ENCODE measurements at places on chromosomes 3 and 15.

- DNase-seq, result no peak
Measured at GRCh38 chr15:59553879-59554735, 57.5 kb upstream of the GCNT3 start.

DNA sequence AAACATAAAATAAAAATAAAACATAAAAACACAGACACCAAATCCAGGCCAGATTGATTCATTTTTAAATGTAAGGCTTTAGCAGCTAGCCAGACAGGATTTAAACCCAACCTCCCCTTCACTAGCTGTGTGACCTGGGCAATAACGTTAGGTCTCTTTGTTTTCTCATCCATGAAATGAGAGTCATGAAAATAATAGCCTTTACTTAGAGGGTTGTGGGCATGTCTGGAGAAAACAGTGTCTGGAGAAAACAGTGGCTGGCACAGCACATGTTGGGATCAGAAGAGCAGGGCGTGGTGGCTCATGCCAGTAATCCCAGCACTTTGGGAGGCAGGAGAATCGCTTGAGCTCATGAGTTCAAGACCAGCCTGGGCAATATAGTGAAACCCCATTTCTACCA lies 1.9 kb upstream of the DPPA4 start:
- DNase-seq, result no peak

GRCh38 chr15:65211482-65211982 lies 259 bp upstream of the CILP start:
- no peak for DNase-seq

DNA sequence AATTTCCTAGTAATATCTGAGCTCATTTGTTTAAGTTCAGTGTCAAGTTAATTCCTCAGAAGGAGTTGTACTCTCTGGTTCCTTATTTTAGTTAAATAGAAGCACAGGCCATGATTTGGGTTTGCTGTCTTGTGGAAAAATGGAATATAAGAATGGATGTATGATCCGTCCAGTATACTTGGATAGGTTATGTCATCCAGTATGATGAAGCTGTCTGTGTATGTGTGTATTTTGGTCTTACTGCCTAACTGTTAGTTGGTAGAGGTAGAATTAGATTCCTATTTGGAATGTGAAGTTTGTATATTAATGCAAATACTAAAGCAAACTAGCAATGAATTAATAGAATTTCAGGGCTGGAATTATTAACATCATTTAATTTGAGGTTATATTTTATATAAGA lies 7.9 kb downstream of the KBTBD8 start:
- DNase-seq, result no peak

DNA sequence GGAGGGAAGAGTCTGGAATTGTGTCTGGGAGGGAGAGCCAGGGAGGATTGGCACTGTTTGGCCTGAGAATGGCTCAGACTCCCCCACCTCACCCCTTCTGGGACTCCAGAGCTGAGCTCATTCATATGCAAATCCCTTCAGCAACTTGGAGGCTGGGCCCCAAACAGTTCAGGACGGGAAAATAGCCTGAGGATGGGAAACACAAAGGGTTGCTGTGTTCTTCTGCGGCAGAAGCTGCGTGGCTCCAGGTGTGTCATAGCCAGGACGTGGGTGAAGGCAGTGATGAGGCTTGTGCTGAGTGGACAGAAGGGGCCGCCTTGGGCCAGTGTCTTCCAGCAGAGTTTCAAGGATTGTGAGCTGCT lies 16.6 kb downstream of the MASP1 start:
- DNase-seq, result no peak

DNA sequence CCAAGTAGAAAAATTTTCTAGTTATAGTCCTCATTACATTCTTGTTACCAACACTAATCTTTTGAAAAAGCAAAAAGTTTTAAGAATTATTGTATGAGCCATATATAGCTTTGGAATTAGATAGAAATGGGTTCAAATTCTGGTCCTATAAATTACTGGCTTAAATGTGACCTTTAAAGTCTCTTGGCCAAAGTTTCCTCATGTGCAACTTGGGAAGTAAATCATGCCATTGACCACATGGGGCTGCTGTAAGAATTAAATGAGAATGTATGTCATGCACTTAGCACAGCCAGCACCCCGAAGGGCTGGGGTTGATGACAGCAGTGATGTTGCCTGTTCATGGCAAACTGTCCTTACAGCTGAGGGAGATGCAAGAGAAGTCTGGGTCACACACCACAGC lies 108.3 kb downstream of the TOP2B start:
- no peak for DNase-seq

DNA sequence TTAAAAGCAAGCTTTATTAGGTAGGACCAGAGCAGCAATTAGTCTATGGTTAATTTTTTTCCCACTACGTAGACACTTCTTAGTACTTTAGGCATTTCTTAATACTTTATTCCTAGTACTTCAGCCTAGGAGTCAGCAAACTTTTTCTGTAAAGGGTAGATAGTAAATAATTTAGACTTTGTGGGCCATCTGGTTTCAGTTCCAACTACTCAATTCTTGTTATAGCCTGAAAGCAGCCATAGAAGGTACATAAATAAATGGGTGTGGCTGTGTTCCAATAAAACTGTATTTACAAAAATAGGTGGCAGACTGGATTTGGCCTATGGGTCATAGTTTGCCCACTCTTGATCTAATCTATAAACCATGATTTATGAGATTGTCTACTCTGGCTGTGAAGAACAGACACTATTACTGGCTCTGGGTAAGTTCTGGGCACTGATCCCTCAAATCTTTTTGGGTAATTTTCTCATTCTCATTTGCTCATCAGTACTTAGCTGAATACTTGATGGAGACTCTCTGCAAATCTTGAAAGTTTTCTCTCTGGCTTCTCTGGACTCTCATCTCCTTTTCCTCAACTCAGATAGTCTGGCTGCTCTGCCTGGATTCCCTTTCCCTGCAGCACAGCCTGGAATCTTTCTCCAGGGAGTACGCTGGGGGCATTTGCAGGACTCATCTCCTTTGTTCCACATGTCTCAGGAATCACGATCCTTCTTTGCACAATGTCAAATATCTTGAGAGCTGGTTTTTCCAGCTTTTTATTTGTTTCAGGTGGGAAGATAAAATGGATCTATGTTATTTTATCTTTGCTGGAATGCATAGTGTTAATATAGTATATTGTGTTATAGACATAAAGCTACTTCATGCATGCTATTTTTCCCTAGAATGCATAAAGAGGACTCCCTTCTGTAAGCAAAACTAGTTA lies 524.8 kb upstream of the TBL1XR1 start:
- DNase-seq, result no peak

- DNase-seq, result no peak
Measured at GRCh38 chr15:83380682-83381081, 66.5 kb upstream of the SH3GL3 start.

DNA sequence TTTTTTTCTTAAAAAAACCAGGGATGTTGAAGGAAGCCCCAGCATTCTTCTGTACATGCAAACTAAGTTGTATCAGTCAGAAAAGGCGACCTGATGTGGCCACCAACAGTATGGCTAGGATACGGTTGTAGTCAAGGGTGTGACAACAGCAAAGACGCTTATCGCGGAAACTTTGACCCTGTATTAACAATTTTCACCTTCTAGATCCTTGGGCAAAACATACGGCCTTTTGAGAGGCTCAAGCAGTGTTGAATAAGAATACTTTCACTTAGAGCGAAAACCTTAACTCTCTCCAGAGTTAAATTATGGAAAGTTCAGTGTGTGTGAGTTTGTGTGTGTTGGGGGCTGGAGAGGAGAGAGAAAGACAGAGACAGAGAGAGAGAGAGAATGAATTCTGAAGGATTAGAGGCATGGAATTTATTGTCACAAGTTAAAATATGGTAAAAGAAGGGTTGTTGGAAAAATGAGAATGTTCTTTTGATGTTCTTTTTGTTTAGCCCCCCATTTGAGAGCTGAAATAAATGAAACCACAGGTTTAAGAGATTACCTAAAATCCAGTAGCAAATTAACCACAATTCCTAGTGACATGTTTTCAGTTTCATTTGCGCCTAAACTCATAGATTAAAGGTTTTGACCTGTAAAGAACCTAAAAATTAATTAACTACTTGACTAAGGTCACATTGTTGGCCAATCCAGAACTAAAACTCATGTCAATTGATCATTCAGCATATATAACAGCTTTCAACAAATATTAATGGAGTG lies 9.2 kb downstream of the ALCAM start:
- no peak for DNase-seq

- DNase-seq, result no peak
Measured at GRCh38 chr3:113140876-113141275, 70.5 kb upstream of the BOC start.

GRCh38 chr3:134359121-134360010 lies 14.9 kb downstream of the AMOTL2 start:
- no peak for DNase-seq

- DNase-seq, result no peak
Measured at GRCh38 chr3:147797095-147797494, 387.9 kb downstream of the ZIC1 start.

- no peak for DNase-seq
Measured at GRCh38 chr3:29644261-29644660, 363.4 kb downstream of the RBMS3 start.

GRCh38 chr3:111548092-111548491 lies 6.1 kb downstream of the CD96 start:
- no peak for DNase-seq

DNA sequence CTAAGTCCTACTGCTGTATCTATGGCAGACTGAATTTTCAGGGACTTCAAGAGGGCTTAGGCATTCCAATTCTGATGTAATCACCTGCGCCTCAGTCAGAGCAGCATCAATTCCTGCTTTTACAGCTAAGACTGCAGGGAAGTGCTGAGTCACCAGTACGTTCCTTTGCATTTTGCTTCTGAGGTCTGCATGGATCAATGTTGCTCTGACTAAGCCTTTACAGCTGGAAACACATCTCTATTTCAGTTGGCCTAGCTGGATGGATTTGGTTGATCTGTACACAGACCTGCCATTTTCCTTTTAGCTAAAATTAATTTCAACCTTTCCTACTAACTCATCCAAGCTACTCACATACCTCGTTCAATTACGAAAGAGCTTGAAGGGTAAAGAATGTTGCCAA lies 51.3 kb downstream of the ETV5 start:
- DNase-seq, result no peak

DNA sequence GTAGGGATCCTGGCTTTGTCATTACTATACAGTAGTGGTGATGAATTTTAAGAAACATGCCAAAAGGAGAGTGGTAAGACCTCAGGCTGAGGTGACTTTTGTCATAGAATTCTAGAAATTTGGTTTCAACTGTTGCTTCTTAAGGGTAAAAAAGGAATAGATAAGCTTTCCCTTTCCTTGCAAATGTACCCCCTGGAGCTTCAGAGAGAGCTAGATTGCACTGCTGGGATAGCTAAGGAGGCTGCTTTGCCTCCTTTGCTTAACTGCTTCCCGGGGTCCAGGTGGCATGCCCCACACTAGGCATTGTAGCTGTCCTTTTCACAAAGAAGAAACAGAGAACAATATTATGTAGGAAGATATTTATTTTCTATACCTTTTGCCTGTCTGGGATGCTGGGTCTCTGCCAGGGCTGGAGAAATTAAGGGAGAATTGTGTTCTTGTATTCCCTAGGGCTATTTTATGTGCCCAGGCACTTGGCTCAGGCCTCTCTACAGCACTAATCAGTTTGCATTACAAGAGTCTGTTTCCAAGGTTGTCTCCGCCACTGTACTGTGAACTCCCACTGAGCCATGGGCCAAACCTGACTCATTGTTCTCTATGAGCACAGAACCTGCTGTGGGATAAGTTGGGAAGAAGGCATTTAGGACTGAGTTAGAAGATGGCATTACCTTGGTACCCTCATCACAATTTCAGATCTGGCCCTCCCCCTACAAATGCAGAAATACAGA lies 460.0 kb downstream of the PDCD6IP start:
- DNase-seq, result no peak

DNA sequence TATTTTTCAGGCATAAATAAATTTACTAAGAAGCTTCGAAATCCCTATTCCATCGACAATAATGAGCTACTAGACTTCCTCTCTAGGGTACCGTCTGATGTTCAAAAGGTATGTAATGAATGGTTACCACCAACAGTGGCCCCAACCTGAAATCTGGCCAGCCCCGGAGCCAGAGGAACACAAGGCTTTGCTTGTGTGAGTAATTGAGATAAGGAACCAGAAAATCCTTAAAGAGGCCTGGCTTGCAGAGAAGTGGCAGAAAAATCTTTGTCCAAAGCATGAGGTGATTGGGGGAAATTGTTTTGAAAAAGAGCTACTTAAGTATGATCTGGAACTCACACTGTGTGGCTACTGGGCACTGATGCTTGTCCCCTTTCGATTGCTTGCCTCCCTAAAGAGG lies 245.3 kb downstream of the MCTP2 start:
- no peak for DNase-seq

DNA sequence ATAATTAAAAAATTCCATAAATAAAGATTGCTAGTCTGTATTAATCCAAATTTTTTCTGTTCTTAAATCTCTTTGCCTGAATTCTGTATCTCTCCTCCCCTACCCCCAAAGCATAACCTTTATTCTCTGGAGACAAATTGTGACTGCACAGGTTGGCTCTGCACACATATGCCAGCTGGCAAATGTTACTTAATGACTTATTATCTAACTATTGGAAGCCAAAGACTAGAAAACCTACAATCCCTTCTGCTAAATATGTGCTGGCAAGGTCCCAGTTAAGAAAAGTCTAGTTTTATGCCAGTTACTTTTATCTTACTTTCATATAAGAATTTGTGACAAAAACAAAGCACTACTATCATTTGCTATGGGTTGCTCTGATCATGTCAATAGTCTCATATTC lies 569.3 kb downstream of the MECOM start:
- DNase-seq, result no peak

GRCh38 chr15:43071451-43071850 lies 34.4 kb downstream of the UBR1 start:
- DNase-seq, result no peak

GRCh38 chr3:42699511-42699971 lies 3.1 kb downstream of the HHATL start:
- no peak for DNase-seq

GRCh38 chr15:67997996-67998395 lies 56.1 kb upstream of the PIAS1 start:
- no peak for DNase-seq

DNA sequence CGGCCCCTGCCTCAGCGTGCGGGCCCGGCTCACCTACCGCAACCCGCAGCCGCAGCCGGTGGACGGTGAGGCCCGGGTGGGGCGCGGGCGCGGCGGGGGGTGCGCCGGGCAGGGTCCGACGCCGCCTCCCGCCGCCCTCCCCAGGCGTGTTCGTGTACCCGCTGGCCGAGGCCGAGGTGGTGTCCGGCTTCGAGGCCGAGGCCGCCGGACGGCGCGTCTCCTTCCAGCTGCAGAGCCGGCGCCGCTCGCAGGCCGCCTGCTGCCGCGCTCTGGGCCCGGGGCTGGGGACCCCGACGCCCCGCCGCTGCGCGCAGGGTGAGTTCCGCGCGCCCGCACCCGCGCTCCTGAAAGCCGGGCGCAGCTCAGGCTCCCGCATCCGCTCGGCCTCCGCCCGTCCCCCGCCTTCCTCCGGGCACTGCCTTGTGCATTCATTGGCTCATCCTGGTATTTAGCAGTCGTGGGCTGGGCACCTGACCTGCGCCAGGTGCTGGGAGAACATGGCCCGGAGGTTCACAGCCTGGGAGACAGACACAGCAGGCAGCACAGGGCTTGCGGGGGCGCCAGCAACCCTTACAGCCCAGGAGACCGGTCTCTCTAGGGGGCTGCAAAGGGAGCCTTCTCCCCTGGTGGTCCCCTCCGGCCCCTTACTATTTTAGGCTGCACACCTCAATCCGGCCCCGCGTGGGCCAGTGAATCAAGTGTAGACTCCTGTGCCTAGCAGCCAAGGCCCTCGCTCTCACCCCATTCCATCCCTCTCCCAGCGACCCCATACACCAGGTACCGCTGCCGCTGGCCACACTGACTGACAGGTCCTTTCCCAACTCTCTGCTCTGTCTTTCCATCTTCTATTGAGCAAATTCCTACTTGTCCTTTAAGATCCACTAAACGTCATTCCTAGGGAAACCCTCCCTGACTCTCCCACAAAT lies 1.5 kb downstream of the VWA5B2 start:
- DNase-seq, result no peak

GRCh38 chr3:94561094-94561493 lies 498.2 kb downstream of the NSUN3 start:
- no peak for DNase-seq
